Activated CD4-positive, alpha-beta T cell treated with anti-CD3 and anti-CD28 coated beads, Interleukin-2, amount 50 U/mL, for 16 hours (primary cell): ENCODE measurements at places on chromosomes 6 and 20.
A peak's percentile ranks its signal among the peaks of the same experiment; 100 is the strongest.

DNA sequence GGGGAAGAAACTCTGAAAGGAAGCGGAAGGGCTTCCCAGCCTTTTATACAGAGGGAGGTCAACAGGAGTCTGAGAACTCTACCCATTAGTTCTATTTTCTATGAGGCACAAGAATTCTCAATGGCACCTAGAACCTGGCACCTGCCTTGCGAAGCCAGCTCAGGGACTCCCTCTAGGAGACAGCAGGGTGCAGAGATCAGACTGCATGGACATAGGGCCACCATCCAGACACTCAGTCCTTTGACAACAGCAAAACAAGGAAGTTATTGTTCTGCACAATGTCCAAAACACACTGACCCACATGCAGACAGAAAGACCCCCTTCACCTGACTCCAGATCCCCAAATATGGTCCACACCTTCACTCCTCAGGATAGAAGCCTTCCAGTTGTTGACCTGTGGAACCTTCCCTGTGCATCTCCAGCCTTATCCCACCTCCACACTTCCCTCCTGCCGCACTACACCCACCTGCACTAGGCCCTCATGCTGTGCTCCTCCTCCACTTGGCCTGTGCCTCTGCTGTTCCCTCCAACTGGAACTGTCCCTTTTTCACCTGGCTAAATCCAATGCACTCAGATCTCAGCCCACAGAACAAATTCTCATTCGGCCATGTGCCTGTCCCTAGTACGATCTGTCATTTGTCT, 27.8 kb downstream of the ACSS1 start:
- DNase-seq = no peak

DNA sequence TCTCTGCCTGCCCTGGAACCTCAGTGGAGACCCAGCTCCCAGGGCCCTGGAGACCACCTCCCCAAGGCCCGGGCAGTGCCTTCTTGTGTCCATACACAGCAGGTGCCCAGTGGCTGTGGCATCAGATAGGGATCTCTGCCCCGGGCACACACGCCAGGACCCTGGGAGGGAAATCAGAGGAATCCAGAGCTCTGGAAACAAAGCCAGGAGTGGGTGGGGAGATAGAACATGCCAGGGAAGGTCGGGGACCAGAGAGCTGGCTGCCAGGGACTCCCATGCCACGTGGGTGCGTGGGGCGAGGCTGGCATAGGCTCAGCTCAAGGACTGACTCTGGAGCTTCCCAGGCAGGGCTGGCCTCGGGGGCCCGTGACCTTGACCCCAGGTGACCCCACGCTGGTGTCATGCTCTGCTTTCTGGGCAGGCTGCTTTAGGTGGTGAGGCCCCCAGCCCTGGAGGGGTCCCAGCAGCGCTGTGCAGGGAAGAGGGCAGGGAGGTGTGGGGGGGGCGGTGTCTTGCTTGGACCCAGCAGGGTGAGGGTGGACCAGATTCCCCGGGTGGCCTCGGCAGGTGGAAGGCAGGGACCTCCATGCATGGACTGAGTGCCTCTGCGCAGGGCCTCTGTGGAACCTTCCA, 17.6 kb upstream of the GATA5 start:
- no peak for DNase-seq

DNA sequence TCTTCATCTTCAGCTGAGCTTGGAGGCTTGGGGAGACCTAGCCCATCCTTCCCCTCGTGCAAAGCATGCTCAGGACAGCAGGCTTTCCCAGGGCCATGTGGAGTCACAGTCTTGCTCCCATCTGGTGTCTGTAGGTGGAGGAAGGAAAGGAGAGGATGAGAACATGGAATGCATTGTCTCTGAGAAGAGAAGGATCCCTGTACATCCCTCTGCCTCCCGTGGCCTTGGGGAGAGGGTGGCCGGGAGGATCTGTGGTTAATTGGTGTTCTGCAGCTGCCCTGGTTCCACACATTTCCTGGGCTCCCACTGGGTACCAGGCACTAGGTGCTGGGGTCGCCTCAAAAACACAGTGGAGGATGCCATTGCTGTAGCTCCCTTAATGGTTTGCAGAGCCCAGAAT, 134.5 kb downstream of the PHACTR3 start:
- no peak for DNase-seq

- peak; percentile 93 for DNase-seq
These were observed 84.4 kb downstream of the GMPR start for GRCh38 chr6:16322666-16323312.

- DNase-seq = no peak
These were observed 154.4 kb upstream of the JAG1 start for GRCh38 chr20:10828180-10828579.

GRCh38 chr6:129645106-129645829, 64.7 kb downstream of the ARHGAP18 start:
- no peak for DNase-seq

DNA sequence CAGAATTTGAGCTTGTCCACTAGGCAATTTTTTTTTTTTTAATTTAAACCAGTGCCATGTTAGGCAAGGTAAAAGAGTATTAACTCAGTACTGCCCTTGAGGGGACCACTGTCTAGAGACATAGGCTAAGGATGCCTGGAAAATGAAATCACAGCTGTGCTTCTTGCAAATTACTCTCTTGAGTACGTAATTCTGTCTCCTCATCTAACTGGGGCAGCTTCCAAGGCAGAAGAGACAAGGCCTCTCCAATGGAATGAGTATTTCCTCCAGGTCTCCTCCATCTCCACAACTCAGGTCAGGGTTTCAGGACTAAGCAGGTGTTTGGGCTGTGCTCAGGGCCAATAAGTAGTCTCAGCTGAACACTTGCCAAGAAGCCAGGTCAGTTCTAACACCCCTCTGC, 33.8 kb upstream of the MRPS10 start:
- DNase-seq = no peak

DNA sequence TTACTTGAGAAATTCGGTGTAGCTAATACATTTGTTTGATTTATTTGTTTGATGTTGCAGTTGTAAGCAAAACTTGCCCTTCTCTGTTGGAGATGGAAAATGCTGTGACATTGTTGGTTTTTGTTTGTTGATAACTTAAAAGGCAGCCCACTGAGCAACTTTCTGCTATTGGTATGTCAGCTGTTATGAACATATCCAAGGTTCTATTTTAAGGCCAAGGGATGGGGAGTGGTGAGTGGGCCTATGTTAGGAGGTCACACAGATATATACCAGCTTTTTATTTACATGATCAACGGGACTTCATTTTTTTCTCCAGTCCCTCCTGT, 5.7 kb downstream of the QKI start:
- no peak for DNase-seq

DNA sequence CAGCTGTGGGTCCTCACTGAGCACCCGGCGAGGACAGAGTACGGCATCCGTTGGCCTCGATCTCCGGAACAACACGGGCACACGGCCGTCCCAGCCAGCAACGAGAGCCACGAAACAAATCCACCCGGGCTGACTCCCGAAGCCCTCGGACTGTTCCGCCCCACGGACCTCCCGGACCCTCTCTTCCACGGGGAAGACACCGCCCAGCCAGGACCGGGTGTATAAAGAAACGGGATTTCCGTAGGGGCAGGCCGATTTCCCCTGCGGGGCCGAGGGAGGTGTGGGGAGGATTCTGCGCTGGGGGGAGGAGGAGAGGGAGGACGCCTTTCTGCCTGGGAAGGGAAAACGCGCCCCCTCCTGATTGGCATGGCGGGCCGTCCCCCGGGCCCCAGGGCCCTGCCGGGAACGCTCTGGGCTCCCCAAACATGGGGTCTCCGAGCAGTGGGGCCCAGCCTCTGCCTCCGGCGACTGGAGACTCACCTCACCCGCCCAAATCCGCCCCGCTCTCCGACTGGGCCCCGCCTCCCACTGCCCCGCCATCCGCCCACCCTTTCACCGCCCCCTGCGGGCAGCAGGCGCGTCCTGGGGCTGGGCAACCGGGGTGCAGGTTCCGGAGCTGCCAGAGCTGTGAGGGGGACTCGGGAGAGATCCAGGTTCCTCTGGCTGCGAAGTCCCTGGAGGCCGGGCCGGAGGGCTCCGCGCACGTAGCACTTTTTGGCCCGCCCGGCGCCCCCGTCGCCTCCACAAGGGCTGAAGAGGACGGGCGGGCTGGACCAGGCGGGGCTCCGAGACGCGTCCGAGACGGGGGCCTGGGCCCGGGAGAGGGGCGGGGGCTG, 679 bp upstream of the PPDPF start:
- DNase-seq = peak; percentile 53

DNA sequence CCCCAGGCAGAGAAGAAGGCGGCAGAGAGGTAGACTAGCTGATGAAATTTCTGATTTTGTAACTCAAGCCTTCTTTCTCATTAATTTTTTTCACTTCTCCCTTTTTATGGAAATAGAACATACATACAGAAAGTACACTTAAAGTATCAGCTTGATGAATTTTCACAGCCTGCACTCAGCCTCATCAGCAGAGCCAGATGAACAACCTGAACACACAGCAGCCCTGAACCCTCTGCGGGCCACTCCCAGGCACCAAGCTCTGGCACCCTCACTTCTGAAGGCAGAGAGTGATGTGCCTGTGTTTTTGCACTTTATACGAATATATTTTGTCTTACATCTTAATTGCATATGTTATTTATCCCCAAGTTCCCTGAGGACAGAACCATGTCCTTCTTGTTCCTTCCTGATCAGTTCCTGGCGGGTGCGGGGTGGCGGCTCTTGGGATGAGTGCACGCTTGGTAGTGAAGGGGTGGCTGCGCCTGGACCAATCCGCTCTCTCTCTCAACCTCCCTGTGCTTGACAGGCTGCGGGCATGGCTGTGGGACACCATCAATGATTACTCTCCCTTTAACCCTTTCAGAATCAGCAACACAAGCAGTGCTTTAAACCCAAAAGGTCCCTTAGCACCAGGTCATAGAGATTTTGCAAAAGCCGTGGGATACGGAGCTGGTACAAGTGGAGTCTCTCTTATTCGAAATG, 34.8 kb upstream of the AFDN start:
- DNase-seq = no peak

- DNase-seq = no peak
These were observed 25.6 kb downstream of the DHX35 start for GRCh38 chr20:38987777-38988176.

GRCh38 chr20:45110301-45110700, 4.7 kb downstream of the WFDC5 start:
- no peak for DNase-seq

- no peak for DNase-seq
These were observed 527.7 kb downstream of the ADGRB3 start for GRCh38 chr6:69162811-69163210.

GRCh38 chr6:12595161-12595811, 121.3 kb upstream of the PHACTR1 start:
- DNase-seq = no peak

DNA sequence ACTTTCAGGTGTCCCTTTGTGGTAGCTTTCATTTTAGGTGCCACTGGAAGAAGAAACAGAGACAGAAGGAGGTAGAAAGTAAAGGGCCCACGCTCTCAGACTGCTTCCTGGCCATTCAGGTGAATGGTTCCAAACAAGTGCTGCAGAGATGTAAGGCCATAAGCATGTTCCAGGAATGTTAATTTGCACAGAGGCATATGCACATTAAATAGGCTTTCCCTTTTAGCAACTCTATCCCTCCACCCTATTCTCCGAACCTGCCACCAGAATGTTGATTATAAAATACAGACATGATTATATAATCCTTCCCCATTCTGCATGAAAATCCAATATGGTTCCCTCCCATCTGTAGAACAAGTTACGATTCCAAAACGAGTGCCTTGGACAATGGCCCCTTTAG, 297.2 kb downstream of the C6orf118 start:
- no peak for DNase-seq

DNA sequence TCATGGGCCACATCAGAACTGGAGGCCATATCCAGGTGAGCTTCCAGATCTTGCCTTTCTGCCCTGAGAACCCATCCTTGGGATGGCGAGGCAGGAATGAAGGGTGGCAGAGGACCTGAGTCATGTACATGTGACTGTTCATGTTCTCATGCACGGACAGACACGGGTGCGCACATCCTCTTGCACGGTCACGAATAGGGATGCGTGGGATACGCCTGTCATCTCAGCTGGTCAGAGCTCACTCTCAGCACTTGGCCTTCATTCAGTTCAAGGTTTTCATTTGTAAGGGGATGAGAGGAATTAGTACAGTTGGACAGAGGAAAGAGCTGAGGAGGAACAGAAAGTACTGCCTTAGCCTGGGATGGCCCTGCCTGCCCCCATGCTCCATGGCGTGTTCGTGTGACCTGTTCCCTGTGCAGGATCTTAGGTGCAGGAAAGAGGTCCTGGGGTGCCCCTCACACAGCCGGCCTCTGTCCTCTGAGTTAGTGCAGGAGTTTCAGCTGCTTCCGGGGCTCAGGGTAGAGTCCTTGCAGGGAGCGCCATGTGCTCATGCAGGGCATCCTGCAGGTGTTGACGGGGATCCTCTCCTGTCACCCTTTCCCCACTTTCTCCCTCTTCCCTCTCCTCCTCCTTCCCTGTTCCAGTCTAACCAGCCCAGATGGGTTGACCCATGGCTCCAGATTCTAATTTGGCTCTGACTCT, 173.4 kb downstream of the DTNBP1 start:
- no peak for DNase-seq

- DNase-seq = no peak
These were observed 250.9 kb upstream of the PDE10A start for GRCh38 chr6:165913676-165914570.

DNA sequence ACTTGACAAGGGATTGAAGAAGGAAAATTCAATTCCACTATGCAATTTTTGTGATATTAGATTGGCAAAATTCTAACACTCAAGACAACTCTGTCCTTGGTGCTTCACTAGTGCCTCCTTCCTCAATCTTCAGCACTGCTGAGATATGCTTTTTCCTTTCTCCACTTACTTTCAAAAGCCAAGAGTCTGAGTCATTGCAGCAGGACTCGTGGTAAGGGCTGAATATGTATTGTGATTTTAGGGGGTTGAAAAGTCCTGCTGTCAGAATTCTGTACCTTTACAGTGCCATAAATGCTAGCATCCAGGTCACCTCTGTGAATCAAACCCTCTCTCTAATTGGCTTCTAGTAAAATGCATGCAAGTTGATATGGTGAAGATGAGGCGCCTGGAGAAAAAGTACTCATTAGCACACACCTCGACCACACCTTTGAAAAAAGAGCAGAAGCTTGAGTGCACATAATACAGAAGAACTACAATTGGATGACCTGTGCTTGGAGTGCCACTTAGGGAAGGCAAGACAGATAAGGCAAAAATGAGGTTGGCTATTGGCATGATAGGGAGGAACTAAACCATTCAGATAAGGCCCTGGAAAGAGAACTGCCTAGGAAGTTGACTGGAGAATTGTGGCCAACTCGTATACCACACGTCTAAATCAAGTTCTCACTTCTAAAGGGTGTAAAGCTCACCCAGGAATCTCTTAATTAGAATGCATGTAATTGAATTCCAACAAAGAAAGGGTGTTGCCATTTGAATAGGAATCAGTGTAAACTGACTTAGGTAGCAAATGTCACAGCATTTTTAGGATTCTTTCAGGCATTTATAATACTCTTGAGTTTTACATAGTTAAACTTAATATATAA, 43.6 kb upstream of the FAM83B start:
- DNase-seq = no peak

- DNase-seq = no peak
These were observed 18.3 kb upstream of the AMD1 start for GRCh38 chr6:110856296-110856695.

DNA sequence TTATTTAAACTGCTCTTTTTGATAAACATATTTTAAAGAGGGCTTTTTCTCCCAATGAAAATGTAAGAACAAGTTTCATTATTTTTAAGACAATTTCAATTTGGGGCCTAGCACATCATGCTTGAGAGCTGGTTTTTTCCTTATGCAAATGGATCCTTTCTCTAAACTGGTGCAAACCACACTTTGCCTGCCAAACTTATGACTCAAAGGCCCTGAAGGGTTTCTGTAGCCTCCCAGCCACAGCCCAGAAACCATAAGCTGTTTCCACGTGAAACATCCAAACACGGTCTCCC, 451 bp upstream of the HSF2 start:
- no peak for DNase-seq
